ENCODE measurements at places on chromosomes 6 and 20.

DNA sequence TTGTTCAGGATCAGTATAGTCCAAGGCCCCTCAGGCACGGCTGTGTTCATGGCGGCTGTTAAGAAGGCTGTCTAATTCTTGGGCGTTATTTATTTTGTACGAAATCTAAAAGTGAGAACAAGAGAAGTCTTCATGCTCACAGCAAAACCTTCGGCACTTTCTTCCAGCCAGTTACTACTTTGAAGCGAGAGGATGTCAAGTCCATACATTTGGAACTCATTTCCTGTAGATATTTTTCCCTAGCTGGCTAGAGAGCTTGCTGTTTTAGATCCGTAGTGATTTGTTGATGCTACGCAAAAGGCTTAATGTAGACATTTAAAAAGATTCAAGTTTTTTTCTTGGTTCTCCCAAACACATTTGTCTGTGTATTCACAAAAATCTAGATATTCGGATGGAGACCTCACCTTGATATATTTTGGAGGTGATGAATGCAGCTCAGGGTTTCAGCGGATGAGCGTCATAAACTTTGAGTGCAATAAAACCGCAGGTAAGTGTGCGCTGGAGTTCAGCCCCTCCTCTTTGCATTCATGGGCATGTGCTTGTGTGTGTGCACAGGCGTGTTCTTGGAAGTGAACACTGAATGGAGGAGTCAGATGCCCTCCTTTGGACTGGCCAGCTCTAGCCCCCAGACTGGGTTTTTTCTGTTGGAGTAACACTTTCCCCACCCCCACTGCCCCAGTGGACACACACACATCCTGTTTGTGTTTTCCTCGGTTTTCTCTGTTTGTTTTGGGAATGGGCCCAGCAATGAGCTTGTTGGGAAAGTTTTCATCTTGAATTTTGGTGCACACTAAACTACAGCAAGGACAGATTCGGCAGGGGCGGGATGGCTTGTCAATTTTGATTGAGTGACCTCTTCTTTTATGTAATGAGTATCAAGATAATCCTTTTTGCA lies 65.4 kb downstream of the IGF2R start:
- DNase-seq: no peak

GRCh38 chr20:58139849-58140786 lies 88.3 kb downstream of the ANKRD60 start:
- no peak for DNase-seq

DNA sequence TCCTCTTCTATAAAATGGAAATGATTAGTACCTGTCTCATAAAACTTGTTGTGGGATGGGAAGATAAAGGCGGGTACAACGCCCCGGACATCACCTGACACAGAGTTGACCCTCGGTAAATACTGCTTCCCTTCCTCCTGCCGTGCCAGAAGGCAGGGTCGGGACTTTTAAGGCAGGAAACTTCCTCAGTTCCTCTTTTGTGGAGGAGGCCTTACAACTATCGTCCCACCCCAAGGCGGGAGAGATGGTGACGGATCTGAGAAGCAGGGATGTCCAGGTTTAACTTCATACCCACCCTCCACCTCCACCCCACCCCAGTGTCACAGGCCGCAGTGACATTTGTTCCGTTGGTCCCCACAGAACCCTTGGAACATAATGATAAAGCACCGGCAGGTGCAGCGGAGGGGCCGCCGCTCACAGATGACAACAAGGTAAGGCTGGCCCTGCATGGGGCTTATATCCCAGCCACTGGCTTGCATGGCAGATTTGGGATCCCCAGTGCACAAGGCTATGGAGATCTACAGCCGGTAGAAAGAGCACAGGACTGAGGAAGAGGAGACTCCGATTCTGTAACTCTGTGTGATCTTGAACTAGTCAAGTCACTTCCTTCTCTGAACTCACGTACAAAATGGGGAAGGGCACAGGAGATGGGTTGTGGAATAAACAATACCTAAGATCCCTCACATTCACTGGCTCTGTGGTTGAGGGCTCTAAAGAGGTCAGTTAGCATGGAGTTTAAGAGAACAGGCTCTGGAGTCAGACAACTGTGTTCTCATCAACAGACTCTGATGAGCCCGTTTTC lies 764 bp downstream of the DNTTIP1 start:
- DNase-seq: no peak

- DNase-seq: no peak
Measured at GRCh38 chr6:112439010-112439409, 91.9 kb downstream of the RFPL4B start.

- DNase-seq: no peak
Measured at GRCh38 chr6:118932421-118932820, 2.5 kb downstream of the MCM9 start.

GRCh38 chr6:116355796-116356195 lies 15.0 kb upstream of the DSE start:
- DNase-seq: no peak

DNA sequence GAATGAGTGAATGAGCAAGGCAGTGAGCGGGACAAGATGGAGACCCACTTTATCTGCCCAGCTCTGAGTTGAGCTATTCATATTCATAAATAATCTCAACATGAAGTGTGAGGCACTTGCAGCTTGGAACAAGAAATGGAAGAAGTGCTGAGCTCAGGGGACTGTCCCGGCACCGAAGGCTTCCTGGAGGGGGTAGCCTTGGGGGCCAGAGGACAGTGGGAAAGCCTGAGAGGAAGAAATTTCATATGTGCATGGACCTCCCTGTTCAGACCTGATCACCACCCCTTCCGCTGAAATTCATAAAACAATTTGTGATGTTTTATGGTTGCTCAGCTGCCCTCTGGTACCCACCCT lies 103.2 kb downstream of the TOX2 start:
- no peak for DNase-seq

- DNase-seq: no peak
Measured at GRCh38 chr6:111982681-111983080, 71.2 kb upstream of the CCN6 start.

DNA sequence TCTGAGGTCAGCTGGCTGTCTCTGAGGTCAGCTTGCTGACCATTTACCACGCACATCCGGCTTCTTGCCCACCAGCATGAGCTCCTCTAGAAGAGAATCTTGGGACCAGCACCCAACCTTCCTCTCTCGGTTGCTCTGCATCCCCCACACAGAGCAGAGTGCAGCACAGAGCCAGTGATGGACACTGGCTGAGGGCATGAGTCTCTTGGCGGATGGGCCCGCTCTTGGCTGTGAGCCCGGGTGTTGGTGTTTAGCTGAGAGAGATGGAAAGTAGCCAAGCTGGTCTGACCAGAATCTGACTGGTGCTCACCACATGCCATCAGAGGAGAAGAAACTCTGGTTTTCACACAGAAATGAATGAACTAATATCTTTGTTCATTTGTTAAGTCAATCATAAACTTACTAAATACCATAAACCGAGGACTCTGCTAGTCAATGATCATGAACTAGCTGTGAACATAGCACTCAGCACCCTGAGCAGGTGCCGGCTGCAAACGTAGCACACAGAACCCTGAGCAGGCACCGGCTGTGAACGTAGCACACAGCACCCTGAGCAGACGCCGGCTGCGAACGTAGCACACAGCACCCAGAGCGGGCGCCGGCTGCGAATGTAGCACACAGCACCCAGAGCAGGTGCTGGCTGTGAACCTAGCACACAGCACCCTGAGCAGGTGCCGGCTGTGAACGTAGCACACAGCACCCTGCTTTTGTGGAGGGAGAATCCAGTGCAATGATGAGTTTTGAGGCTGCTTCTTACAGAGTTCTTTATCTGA lies 10.4 kb upstream of the THBS2 start:
- DNase-seq: no peak

GRCh38 chr6:168616816-168617765 lies 176.1 kb downstream of the SMOC2 start:
- no peak for DNase-seq

DNA sequence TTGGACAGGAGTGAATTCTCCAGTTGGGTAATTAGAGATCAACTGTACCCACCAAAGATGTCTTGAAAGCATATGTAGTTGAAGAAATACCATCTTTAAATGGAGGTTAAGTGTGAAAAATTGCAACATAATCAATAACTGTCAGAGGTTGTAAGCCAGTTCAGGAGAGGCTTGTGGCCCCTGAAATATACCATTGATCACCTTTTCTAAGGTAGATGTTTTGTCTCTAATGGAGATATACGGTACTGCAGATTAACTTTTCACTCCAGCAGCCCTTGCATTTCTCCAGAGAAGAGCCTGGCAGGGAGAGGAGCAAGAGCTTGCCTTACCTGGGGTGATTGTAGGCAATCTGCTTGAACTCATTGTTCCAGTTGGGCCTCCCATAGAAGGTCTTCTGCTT lies 48.8 kb downstream of the NOX3 start:
- DNase-seq: no peak

GRCh38 chr6:168155193-168155592 lies 76.2 kb upstream of the FRMD1 start:
- DNase-seq: no peak

DNA sequence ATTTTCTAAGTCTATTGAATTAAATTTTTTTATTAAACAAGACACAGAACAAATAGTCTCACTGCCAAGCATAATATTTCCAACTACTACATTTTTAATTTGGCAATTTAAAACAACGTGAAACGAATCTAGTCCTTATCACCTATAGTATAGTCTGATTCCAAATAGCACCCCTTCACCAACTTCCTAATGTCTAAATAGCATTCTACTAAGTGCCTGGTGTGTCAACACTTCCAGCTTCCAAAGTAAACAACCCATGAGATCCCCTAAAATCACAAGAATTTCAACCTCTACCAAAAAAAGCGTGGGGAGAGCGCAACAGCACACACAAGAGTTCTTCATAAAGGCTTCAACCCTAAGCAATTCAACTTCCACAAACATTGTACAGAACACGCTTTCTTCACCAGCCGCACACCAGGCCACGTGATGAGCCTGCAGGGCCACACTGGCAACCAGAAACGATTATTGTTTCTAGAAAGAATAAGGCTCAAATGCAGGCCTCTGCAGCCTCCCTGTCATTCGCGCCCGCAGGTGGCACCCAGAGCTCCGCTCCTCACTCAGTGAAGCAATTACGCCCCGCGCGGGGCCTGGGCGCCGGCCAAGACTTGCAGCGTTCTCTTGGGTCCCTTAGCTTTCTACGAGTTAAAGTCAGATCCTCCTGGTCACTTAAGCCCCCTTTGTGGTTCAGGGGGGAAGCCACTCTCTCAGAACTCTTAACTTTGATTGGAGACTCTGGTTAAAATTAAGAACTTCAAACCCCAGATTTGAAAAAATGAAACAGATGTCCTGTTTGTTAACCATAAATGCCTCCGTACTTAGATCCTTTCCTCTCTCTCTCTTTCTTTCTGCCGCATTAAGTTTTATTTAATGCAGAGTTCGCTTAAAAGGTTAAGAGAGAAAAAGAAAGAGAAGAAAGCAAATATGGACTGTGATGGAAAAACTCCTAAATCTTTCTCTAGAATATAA lies 18.3 kb downstream of the SIM1 start:
- DNase-seq: no peak

GRCh38 chr6:169921217-169921616 lies 169.8 kb downstream of the ERMARD start:
- no peak for DNase-seq

GRCh38 chr6:123848347-123848746 lies 44.7 kb downstream of the NKAIN2 start:
- DNase-seq: no peak

DNA sequence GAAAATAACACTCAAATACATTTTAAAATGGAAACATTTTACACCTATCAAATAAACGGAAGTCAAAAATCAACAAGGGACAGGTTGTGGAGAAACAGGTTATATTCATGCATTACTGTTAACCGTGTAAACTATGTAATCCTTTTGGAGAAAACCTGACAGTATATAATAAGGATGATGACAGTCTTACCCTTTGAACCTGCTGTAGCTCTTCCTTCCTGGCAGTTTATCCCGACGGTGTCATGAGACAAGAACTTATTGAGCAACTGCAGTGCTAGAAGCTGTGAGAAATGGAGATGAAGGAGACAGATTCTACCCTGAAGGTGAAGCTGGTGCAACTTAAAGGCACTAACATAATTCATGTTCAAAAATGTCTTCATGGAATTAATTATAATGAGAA lies 76.7 kb downstream of the PLEKHG1 start:
- no peak for DNase-seq

GRCh38 chr6:125781314-125781868 lies 9.4 kb upstream of the NCOA7 start:
- no peak for DNase-seq

- no peak for DNase-seq
Measured at GRCh38 chr6:159772196-159772595, 10.4 kb downstream of the ACAT2 start.

- no peak for DNase-seq
Measured at GRCh38 chr20:34042262-34042661, 48.6 kb downstream of the RALY start.

DNA sequence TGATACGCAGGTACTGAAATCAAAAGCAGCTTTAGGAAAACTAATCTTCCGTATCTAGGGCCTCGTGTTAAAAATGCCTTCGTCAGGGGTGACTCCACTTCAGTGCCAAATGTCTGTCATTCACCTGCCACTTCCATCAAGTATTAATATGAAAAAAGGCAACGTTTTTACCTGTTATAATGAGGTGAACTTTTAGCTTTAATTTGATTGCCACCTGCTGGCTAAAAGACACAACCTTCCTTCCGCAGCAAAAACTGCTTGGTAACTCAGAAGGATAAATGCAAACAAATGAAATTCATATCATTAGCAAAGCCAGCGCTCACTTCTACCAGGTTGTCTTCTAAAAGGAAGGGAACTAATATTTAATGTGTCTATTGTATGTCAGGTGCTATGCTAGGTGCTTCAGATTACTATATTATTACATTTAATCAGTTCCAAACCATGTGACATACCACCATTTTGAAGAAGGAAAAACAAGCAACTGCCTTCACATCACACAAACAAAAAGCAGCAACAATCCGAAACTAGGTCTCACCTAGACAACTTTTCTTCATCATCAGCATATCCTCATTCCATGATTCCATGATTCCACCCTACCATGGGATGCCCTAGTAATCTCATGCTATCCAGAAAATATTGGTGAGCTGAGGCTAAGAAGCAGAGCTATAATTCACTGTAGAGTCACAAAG lies 20.6 kb upstream of the ARHGAP18 start:
- DNase-seq: no peak

Data from posterior cingulate gyrus (tissue), 11 donors.